ENCODE measurements at places on chromosomes 2 and 18. TPM values are rescaled to one million over a fixed set of nuclear protein-coding genes. Genes with fewer than 3 reads are reported as not detected.
A peak's percentile ranks its signal among the peaks of the same experiment; 100 is the strongest.

GRCh38 chr2:4340536-4340935 is 637.2 kb downstream of the DCDC2C start:
- peak; percentile 49 for DNase-seq

DNA sequence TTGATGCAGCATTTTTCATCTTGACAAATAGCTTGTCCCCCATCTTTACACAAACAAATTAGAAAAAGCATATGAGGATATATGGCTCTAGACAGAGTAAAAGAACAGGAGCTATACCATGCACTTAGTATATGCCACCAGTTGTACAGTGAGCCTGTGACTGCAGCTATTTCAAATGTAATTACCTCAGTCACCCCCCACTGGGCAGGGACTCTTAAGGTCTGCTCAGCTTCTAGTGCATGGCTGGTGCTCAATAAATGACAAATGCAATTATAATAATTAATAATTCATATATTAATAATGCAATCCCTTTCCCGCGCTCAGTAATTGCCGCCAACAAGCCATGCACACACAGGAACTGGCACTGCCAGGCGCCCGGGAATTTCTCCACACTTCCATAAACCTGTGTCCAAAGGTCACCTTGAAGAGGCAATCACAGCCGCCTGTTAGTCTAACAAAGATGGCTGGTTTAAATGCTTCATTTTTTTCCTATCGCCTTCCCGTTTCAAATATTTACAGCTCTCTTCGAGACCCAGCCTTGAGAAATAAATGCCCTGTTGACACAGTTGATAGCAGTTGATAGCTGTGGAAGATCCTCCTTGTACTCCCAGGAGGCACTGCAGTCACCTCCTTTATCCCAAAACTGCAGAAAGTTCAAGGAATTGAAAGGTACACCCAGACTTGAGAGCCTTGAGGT is 156.6 kb downstream of the INO80D start:
- DNase-seq: no peak

- no peak for DNase-seq
Measured at GRCh38 chr18:50830544-50830943, 10.7 kb upstream of the MRO start.

DNA sequence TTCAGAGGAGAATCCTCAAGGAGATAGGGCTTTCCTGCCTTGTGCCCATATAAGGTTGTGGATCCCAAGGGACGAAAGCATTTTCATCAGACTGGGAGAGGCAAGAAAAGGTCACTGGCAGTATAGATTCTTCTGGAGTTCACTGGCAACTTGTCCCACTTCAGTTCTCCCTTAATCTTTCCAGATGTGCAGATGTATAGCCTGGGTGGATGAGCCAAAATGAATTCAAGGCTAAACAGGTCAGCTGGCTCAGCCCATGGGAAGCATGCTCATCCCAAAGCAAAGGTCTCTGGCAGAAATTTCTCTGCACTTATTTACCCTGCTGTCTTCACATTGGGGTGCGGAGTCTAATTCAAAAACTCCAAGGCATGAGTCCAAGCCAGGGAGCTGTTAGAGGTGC is 148.9 kb upstream of the TNP1 start:
- no peak for DNase-seq

RNF152 gene
- 180 TPM for total RNA-seq

PAX8 gene
- under 0.01 TPM for total RNA-seq

GRCh38 chr2:80068038-80068731 is 236.4 kb downstream of the LRRTM1 start:
- no peak for DNase-seq

GRCh38 chr2:240170354-240170735 is 29.9 kb upstream of the OTOS start:
- DNase-seq: no peak

DNA sequence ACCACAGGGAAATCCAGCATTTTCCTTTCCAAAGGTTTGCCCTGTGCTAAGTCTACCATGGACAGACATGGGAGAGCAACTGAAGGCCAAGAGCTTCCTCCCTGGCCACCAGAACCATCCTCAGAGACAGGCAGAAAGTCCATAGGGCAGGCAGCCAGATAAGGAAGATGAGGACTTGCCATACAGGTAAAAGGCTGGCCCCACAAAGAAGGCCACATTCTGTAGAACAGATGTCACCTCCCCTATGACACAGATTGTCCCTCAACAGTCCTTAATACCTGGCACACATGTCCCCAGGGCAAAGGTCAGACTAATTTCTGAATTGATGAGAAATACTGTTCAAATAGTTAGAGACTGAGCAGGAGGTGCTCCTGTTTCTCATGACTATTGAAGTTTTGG is 52.0 kb downstream of the FECH start:
- DNase-seq: no peak

DNA sequence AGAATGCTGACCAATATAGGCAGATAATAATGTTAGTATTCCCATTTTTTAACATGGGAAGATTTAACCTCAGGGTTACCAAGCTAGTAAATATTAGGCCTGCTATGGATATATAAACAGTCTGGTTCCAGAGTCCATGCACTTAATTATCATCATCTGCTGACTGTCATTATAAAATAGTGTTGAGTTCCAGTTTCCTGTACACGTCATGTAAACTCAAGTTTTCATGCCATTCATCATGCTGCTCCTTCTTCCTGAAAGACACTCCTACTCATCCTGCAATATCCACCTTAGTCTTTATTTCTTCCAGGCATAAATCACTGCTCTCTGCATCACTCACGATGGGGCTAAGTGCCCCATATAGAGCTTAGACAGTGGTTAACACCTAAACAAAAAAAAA is 420.8 kb upstream of the SPHKAP start:
- DNase-seq: no peak

All from lung microvascular endothelial cell (primary cell).